ENCODE measurements at places on chromosomes 11 and 22. TPM values are rescaled to one million over a fixed set of nuclear protein-coding genes. Genes with fewer than 3 reads are reported as not detected.

Gene KLHDC7B
- total RNA-seq, result 0.29 TPM

GRCh38 chr22:49936018-49936972, 17.9 kb downstream of the CRELD2 start:
- no peaks in the 10 kb centered on the region for H3K27me3 ChIP-seq
- no peaks in the 10 kb centered on the region for H3K36me3 ChIP-seq
- no peak overlapping the region for H3K27ac ChIP-seq

Gene PIH1D2
- total RNA-seq, result 2.9 TPM

DNA sequence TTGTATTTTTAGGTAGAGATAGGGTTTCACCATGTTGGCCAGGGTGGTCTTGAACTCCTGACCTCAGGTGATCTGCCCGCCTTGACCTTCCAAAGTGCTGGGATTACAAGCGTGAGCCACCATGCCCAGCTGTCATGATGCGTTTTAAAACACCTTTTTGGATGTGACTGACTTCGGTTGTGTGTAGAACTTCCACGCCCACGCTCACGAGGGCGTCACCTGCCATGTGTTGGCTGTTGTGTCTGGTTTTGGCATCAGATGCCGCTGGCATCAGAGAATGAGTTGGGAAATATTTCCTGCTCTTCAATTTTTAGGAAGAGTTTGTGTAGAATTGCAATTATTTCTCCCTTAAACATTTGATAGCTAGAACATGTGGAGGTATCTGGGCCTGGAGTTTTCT, 109.1 kb downstream of the KCNQ1 start:
- no peaks in the 10 kb centered on the region for H3K4me1 ChIP-seq
- H3K36me3 ChIP-seq, result no peaks in the 10 kb centered on the region
- H3K27ac ChIP-seq, result no peak overlapping the region
- no peak for DNase-seq
- no peak overlapping the region for H3K4me3 ChIP-seq
